ENCODE measurements at places on chromosomes 1 and 21.

DNA sequence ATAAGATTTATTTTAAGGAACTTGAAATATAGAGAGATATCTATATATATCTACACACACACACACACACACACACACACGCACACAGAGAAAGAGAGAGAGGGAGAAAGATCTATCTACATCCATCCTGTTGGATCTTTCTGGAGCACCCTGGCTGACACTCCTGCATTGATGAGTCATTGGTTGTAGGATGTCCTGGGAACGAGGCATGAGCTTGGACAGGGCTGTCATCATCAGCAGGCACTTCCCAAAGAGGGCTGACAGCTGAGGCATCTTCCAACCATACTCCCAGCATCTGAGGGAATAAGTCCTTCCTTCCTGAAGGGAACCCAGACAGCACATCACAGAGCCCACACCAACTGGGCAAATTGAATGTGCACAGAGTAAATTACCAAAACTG lies 99.1 kb upstream of the ERG start:
- DNase-seq, result no peak

GRCh38 chr1:173925306-173926242 lies 8.4 kb upstream of the SERPINC1 start:
- DNase-seq, result no peak

DNA sequence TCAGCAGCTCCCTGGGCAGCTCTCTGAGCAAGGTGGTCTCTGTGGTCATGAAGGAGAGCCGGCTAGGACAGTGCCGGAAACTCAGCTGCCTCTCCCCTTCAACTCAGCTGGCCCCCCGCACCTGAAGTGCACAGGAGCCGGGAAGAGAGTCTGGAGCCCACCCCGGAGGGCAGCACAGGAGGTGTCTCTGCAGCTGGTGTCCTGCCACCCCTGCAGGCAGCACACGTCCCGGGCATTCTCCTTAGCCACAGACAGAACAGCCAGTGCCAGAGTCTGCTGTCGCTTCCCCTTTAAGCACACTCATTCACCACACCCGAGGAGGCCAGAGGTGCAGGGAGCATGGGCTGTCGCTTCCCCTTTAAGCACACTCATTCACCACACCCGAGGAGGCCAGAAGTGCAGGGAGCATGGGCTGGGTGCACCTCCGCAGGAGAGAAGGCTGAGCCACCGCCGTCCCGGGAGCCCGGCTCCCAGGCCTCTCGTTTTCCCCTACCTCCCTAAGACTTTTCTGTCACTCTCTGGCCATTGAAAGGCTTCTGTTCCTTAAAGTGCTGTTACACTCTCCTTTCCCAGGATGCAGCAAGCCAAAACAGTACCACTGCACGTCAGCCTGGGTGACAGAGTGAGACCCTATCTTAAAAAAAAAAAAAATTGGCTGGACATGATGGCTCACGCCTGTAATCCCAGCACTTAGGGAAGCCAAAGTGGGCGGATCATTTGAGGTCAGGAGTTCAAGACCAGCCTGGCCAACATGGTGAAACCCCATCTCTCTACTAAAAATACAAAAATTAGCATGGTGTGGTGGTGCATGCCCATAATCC lies 16.9 kb upstream of the SAMD11 start:
- no peak for DNase-seq

- DNase-seq, result no peak
Measured at GRCh38 chr1:113858418-113858817, 13.1 kb downstream of the PTPN22 start.

- DNase-seq, result no peak
Measured at GRCh38 chr1:31754397-31754796, 9.7 kb downstream of the ADGRB2 start.

GRCh38 chr1:177907000-177907399 lies 62.9 kb downstream of the SEC16B start:
- DNase-seq, result no peak

- no peak for DNase-seq
Measured at GRCh38 chr21:36698981-36699545, at the start of gene SIM2. Gene SIM2 (plus strand): TSS chr21:36699115. CDS start chr21:36699747, 632 bp downstream.

DNA sequence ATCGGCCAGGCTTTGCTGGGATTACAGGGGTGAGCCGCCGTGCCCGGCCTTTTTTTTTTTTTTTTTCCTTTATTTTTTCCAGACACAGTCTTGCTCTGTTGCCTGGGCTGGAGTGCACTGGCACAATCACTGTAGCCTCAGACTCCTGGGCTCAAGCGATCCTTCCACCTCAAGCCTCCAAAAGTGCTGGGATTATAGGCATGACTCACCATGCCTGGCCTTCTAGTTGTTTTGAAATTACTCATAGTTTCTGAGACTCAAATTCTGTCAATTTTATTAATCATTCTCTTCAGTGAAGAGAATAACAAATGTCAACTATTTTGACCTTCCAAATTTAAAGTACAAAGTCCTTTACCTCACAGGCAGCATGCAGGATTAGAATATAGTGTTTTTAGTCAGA lies 374.5 kb downstream of the PLA2G4A start:
- no peak for DNase-seq

- no peak for DNase-seq
Measured at GRCh38 chr1:89556726-89557444, 32.3 kb downstream of the LRRC8B start.

DNA sequence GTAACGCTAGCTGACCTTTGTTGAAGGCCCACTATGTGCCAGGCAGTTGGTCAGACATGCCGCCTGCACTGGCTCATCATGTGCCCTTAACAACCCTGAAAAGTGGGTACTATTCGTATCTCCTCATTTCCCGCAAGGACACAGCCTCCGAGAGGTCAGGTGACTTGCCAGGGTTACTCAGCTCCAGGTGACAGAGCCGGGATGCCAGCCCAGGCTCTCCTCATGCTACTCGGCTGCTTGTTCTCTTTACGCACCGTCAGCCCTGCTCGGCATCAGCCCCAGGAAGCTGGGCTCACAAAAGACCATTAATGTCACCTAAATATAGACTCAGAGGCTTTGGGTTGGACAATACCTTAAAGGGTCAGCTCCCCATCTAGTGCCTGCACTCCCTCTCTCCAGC lies 29.0 kb downstream of the GRHL3 start:
- DNase-seq, result no peak

DNA sequence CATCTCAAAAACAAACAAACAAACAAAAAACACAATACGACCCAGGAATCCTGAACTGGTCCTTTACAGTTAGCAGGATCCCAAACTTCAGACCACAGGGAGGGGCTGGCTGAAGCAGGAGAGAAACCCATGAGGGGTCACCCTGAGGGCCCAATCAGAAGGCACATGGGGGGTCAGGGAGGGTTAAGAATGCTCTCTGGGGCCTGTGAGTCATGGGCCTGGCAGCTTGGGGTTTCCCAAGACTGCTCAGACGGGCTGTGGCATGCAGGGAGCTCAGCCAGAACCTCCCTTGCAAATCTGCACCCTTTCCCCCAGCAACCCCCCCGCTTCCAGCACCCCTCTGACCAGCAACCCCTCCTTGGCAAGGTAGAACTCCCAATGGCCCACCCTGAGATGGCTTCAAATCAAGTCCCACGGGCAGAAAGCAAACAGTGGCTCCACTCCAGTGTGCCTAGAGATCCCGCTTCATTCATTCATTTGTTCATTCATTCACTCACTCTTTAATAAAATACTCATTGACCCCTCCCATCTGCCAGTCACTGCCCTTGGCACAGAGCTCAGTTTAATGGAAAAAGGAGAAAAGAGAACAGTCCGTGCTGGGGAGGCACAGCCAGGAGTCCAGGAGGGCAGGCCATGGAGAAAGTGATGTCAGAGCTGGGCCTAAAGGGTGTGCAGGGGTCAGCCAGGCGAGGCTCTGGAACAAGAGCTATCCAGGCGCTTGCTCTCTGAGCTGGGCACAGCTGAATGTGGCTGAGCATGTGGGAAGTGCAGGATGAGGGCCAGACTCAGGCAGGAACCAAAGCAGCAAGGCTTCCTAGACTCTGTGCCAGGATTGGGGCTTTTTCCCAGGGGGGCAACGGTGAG lies 8.2 kb downstream of the UQCRHL start:
- DNase-seq, result peak; percentile 87

DNA sequence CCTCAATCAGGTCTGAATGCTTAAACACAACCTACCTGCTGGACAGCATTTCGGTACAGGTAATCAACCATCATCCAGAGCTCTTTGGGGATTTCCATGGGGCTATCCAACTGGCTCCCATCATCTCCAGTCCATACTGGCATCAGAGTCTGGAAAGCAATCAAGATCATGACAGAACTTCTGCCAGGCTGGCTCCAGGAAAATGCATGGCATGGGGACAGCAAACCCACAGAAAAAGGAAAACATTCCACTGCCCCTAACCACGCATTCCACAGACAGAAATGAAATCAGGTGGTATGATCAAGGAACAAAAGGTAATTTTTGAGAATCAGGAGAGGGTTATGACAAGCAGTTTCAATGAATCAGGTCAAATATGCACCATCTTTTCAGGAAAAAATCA lies 9.1 kb upstream of the MTF1 start:
- no peak for DNase-seq

GRCh38 chr1:8200317-8201115 lies 117.4 kb upstream of the SLC45A1 start:
- DNase-seq, result no peak

- DNase-seq, result no peak
Measured at GRCh38 chr21:33966324-33966949, 50.8 kb upstream of the ATP5PO start.

- no peak for DNase-seq
Measured at GRCh38 chr1:199878823-199879222, 148.7 kb upstream of the NR5A2 start.

DNA sequence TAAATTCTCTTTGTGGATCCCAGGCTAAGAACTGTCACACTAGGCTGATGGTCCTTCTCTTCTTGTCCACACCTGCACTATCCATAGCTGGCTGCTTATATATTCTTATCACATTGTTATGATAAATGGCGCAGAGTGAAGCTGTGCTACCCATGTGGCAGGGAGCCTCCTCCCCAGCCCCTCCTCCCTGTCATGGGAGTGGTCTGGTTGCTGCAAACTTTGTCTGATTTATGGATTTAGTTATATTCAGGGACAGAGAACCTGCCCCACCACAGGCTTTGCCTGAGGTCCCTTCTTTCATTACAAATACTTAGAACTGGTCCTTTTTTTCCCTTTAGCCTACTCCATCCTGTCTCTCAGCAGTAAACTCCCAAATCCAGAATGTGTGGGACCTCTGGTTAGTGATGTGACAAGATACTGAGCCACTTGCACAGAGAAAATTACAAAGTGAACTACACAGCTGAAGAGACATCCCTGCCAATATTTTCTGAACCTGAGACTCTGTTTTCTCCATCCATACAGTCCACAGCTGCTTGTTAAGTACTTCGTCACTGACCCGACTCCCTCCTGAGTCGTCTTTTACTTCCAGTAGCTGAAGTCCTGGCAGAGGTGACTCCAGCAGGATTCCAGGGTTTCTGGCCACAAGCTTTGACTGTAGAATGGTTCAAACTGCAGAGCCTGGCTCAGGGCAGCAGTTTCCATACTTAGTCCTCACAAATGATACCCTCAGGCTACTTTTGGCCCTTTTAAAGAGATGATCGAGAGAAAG lies 37.6 kb downstream of the PTGFRN start:
- no peak for DNase-seq

DNA sequence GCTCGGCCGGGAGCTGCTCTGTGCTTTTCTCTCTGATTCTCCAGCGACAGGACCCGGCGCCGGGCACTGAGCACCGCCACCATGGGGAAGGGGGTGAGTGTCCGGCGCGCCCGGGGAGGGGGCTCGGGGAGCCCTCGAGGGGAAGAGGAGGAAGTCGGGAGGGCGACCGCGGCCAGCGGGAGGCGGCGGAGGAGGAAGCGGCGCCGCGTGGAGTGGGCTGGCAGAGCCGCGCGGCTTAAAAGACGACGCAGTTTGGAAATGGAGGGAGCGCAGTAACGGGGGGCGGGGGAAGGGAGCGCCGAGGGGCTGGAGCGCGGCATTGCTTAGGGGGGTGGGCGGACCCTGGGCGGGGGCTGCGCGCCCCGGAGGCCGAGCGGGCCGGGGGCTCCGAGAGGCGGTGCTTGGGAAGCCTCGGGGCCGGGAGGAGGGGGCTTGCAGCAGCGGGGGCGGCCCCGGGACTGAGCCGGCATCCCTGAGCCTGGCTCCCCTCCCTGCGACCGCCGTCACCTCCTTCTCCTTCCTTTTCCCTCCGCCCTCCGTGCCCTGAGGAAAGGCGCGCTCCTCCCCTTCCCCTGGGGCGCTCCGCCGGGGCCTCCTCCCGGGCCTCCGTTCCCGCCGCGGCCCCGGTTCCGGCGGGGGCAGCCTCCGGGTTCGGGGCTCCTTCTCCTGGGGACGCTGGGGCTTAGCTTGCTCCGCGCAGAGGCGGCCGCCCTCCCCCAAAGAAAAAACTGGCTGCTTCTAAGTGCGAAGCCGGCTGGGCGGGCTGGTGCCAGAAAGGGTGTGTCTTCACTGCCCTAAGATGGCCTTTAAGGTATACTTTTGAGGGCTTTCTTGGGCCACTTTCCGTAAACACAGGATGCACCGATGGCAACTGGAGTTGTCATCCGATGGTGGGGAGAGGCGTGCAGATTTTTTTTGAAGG lies 648 bp downstream of the ATP1A1 start:
- no peak for DNase-seq

GRCh38 chr1:94953746-94954145 lies 26.8 kb upstream of the CNN3 start:
- no peak for DNase-seq

DNA sequence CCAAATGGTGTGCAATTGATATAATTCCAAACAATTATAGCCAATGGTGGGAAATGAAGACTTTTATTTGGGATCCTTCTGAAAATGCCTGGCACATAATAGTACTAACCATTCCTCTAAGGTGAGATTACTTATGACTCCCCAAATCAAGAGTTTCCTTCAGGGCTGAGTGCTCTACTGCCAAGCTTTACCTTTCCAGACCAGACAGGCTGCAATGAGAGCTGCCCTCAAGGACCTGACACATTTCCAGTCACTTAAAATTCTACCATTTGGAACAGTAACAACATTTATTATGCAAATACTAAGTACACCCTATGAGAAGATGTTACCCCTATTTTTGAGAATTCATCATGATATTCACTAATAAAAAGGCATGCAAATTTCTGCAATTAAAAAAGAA lies 21.1 kb downstream of the PAXBP1 start:
- no peak for DNase-seq

DNA sequence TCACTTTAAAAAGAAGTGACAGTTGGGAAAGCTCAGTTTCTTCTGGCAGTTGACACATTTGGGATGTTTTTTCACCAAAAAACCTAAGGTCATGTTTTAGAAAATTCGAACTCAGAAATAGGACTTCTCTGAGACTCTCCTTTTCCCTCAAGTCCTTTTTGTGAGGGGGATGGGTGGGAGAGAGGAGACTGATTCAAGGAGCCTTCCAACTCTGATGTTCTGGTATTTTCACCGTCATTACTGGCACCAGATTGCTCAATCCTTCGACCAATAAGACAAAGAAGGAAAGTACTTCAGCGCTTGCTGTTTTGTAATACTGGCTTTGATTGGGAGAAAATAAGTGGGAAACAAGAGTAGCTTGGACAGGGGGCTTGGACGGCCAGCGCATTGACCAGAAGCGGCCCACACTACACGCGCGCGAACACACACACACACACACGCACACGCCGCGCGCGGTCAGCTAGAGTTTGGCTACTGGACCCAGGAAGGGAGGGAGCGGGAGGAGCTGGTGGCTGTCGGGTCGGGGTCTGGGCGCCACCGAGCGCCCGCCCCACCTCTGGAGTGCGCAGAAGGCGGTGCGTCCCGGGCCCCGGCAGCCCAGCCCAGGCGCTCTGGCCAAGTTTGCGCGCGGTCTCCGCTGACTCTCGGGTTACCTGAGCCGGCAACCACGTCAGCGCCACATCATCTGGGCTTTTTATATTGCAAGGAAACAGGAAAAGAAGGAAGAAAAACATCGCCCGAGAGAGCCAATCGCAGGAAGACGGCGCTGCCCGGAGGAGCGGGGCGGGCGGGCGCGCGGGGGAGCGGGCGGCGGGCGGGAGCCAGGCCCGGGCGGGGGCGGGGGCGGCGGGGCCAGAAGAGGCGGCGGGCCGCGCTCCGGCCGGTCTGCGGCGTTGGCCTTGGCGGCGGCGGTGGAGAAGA lies at the start of gene KCNK1:
TSS of gene KCNK1 (plus strand) at position 855 of the 921 bp plus-strand sequence. CDS start at position 921, 66 bp downstream.
- peak; percentile 70 for DNase-seq

Data from AG09319 (cell line).